ENCODE measurements at places on chromosomes 16 and 17.

GRCh38 chr16:8996891-8997290, 33.2 kb upstream of the USP7 start:
- no peak for DNase-seq

DNA sequence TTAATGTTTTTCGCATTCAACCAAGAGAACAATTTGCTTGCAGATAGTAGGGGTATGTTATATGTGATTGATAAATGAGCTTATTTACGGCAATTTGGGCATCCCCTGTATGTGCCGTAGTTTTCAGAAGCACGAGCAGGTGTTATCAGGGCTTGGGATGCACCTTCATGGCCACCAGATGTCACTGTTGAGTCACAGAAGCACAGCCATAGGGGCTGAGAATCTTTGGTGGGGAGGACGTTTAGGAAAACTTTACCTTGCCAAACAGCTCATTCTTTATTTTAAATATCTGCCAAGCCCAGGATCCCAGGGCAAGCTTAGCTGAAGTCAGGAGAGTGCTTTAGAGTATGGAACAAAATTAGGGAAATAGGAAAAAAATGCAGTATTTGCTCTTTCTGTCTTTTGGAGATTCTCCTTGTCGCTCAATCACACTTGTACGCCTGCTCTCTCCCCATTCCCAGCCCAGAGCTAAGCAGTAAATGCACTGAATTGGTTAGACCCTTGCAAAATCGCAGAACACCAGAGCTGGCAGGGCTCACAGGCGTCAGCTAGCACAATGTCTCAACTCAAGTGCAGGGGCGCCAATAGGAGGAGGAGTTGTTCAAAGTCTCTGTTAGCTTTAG, 93.6 kb upstream of the MPHOSPH6 start:
- peak; percentile 67 for DNase-seq

DNA sequence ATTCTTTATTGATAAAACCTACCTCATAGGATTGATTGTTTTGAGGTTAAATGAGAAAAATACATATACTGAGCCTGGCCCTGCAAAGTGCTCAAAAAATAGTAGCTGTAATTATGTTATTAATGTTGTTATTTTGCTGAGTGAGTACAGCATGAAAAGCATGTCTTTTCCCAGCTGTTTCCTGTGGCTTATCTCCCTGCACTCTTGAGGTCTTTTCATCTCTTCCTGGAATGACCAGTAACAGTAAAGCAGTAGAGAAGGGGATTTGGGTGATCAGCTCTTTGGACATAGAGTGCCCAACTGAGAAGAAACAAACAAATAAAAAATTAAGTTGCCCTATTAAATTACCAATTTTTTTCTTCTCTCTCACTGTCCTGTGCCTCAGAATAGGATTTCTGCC, 53.7 kb downstream of the NFAT5 start:
- no peak for DNase-seq

GRCh38 chr17:38994026-38994425, 26.8 kb upstream of the FBXO47 start:
- no peak for DNase-seq

DNA sequence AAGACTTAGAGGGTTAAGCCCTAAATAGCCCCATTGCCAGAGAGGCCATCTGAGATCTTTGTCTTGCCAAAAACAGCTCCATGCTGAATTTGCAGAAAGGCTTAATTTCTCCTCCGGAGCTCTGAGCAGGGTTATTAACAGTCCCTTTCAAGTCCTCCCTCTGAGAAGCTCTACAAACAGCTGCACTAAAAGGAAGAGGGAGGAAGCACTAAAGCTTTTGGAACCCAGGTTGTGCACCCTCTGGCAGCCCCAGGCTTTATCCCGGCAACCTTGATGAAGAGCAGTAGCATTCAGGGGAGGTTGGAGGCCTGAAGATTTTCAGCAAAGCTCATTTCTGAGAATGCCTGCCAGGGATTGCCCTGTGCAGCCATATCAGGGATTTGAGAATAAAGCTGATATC, 554.7 kb downstream of the RBFOX1 start:
- DNase-seq = no peak

GRCh38 chr17:21019976-21020586, 22.7 kb downstream of the USP22 start:
- DNase-seq = no peak

DNA sequence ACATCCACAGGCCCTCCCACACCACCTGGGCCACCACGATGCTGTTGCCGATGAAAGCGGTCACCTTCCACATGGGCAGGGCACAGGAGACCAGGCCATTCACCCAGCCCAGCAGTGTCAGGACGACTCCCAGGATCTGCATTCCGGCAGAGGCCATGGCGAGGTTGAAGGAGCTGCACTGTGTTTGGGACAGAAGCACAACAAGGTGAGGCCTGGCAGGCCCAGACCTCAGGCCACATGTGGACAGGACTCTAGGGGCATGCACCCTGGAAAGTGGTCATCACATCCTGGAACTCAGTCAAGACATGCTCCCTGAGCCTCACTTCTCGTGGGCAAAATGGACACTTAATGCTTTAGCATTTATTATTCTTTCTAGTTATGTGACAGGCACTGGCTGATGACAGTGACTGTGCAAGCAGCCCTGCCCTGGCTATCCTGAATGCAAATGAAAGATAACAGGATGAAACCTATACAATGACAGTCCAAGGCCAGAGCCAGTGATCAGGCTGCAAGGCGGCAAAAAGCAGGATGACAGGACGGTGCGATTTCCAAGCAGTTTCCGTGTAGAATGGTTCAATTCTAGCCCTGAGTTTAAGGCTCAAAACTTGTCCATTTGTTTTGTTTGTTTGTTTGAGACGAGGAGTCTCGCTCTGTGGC, 2.0 kb downstream of the CLDN6 start:
- DNase-seq = no peak

DNA sequence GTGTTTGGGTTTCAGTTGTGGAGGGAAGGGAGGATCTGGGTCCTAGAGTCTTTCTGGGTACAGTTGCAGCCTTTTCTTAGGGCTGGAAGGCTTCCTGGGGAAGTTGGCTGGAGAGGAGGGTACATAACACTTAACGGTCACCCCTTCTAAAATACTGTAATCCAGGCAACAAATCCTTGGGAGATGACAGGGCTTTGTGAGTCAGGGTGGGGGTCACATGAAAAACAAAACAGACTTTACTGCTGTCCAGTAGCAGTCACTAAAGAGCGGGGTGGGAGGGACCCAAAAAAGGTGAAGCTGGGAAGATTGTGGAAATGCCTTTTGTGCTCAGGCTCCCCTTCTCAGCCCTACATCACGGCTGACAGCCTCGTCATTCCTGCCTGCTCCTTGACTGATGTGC, 6.3 kb downstream of the SAP30BP start:
- no peak for DNase-seq

DNA sequence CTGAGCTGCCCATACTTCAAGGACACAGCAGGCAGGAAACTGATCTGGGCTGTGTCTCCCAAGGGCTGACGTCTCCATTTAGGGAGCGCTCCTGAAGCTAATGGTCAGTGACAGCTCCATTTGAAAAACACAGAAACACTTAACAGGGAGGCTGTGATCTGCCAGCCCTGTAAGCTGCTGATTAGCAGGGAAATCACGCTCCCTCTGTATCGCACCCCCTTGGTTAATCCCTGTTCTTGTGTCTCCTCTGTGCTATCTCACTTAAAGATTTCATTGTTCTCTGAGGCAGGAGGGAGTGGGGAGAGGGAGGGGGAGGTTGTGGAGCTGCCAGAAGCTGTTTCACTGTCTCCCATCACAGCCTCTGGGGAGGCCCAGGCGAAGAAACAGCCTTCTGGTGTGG, 47.4 kb upstream of the CACNG3 start:
- DNase-seq = no peak

DNA sequence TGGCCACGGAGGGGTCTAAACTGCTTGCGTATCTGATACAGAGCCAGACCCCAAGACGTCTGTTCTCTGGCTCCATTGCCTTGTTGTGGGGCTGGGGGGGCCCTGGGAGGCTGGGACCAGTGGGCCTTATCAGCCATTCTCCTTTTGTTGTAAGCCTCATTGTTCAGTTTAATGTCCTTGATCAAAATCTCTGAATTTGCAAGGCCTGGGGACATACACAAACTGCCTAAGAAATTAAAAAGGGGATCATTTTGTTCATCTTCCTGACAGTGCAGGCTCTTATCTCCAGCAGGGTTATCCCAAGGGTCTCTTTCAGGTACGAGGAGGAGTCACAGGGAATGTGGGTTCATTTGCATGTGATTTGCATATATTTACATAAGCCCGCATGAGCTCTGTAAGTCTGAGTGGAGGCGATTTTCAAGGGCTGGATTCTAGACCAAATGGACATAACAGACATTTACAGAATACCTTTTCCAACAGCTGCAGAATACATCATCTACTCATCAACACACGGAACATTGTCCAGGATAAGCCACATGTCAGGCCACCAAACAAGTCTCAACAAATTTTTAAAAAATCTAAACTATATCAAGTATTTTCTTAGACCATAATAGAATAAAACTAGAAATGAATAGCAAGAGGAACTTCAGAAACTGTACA, 269.8 kb downstream of the RBFOX1 start:
- no peak for DNase-seq

DNA sequence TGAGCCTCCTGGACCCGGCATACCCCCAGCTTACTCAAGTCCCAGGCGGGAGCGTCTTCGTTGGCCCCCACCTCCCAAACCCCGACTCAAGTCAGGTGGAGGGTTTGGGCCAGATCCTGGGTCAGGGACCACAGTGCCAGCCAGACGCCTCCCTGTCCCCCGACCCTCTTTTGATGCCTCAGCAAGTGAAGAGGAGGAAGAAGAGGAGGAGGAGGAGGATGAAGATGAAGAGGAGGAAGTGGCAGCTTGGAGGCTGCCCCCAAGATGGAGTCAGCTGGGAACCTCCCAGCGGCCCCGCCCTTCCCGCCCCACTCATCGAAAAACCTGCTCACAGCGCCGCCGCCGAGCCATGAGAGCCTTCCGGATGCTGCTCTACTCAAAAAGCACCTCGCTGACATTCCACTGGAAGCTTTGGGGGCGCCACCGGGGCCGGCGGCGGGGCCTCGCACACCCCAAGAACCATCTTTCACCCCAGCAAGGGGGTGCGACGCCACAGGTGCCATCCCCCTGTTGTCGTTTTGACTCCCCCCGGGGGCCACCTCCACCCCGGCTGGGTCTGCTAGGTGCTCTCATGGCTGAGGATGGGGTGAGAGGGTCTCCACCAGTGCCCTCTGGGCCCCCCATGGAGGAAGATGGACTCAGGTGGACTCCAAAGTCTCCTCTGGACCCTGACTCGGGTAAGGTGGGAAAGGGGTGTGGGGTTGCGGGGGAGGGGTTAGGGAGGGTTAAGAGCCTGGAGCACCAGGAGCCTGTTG, 1.6 kb downstream of the SENP3 start:
- no peak for DNase-seq

DNA sequence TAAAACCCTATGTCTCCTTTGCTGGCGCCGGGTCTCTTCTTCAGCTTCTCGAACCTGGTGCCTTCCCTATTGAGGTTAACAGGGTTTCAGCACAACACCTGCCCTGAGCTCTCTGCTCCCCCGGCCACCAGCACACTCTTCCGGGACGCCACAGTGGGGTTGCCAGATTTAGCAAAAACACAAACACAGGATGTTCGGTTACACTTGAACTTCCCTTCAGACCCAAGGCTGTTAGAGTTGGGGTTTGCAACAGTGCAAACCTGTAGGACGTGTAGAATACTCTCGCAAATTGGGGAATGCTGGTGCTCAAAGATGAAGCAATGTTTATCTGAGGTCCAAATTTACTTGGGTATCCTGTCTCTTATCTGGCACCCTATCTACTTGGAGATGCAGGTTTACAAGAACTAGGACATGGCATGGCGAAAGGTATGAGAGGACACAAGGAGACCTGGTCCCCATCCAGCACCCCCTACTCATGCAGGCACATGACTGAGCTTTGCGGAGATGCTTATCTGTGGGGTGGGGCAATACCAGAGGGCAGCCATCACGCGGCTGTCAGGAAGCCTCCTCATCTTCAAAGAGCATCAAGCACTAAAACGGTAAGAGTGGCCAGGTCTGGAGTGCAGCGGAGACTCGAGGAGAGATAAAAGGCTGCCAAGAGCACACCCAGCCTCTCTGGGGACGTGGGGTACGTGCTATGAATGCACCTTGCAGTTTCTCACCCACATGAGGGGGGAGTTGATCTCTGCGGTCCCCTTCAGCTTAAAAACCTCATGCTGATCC, 52.8 kb downstream of the SDK2 start:
- DNase-seq = peak; percentile 51

DNA sequence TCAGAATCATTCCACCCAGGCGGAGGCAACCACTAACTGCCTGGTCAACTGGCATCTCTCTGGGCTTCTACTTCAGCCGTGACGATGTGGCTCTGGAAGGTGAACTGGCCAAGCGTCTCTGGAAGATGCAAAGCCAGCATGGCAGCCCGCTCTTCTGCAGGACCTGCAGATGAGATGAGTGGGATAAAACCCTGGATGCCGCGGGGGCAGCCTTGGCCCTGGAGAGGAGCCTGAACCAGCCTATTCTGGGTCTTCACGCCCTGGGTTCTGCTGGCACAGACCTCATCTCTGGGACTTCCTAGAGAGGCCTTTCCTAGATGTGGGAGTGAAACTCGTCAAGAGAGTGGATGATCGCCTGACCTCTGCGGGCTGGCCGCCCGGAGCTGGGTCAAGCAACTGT, 10.6 kb downstream of the UBB start:
- DNase-seq = no peak

GRCh38 chr16:86117756-86118155, 218.8 kb downstream of the IRF8 start:
- DNase-seq = no peak

DNA sequence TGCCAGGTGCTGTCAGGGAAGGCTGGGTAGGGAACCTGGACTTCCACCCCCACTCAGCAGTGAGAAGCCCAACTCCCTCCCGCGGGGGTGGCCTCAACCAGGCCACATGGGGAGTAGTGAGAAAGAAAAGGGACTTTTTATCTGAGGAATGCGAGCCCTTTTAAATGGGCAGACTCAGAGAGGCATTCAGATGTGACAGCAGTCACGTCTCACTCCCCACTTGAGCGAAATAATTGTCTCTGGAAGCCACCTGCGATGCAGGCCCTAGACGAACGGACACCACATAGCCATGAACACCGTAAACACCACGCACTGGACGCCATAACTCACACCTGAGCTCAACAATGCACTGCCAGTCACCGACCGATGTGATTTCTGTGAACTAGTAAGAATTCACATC, 11.9 kb upstream of the CD300E start:
- DNase-seq = no peak

- no peak for DNase-seq
These were observed 33.7 kb downstream of the TOM1L2 start for GRCh38 chr17:17938388-17939107.

Measured in activated CD4-positive, alpha-beta T cell treated with anti-CD3 and anti-CD28 coated beads, Interleukin-2, amount 50 U/mL, for 16 hours (primary cell).